ENCODE measurements at places on chromosomes 4 and X.

DNA sequence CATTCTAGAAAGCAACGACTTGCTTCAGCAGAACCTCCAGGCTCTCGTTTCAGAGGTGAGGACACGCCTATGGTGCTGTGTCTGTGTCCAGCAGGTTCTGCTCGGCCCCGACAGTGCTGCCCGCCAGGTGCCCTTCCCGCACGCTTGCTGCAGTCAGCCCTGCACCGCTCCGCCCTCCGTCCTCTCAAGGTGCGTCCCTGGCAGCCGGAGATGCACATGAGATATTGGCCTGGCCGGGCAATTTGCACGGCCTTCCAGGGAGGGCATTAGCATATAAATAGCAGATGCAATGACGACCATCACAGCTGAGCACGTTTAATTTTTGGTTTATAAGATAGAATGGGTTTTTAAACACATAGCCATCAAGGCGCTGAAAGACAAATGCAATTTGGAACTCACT, 14.4 kb downstream of the UVSSA start:
- no peak for DNase-seq

GRCh38 chr4:147056940-147057610, 111.4 kb upstream of the TTC29 start:
- DNase-seq = peak; percentile 4

GRCh38 chr4:19227701-19228100, 1024.0 kb upstream of the SLIT2 start:
- no peak for DNase-seq

DNA sequence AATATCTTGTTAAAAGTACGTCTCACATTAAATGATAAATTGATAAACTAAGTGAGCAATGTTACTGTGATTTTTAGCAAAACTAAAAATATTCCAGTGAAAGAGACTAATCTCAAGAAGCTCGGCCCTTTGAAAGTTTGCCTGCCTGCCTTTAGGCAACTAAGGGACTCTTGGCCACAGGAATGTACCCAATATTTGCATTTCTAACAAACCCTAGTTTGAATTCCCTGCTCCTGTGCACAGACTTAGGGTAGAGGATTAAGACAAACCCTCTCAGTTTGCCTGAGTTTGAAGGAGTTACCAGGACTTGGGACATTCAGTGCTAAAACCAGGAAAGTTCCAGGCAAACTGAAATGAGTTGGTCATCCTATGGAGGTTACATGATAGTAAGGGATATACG, 157.1 kb downstream of the SCFD2 start:
- DNase-seq = no peak

DNA sequence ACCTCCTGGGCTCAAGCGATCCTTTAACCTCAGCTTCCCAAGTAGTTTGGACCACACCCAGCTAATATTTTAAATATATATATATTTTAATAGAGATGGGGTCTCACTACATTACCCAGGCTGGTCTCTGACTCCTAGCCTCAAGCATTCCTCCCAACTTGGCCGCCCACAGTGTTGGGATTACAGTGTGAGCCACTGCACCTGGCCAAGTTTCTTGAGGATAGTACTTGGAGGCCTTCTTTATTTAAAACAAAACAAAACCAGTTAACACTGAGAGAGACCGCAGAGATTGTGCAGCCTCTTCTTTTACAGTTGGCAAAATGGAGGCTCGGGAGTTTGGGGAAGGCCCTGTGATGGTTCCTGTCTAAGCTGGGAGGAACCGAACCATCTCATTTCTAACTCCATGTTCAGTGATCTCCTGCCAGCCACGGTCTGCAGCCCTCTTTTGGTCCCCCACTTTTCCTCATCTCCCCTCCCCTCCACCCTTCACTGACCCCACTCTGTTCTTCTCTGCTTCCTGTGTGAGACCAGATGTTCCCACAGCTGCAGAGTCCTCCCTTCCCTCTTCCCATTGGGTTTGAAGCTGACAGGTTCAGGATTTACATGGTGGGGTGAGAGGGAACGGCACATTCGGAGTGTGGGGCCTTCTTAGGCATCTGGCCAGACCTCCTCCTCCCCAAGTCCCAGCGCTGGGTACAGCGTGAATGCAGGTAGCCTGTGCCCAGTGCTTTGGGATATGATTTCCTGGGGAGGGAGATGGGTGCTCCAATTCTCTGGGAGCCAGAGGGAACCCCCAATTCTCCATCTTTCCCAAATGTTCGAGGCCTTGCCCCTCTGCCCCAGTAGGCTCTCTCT, 1.4 kb upstream of the SORCS2 start:
- no peak for DNase-seq

Data from CD4-positive, alpha-beta T cell treated with Interleukin-1 beta for 1 hour (primary cell).